AG09319 (cell line): ENCODE measurements at places on chromosomes 2 and 18.

GRCh38 chr2:85537600-85538506 lies 1.1 kb upstream of the MAT2A start:
- no peak for DNase-seq

- no peak for DNase-seq
Observed at GRCh38 chr2:80815259-80815658, 510.7 kb upstream of the LRRTM1 start.

DNA sequence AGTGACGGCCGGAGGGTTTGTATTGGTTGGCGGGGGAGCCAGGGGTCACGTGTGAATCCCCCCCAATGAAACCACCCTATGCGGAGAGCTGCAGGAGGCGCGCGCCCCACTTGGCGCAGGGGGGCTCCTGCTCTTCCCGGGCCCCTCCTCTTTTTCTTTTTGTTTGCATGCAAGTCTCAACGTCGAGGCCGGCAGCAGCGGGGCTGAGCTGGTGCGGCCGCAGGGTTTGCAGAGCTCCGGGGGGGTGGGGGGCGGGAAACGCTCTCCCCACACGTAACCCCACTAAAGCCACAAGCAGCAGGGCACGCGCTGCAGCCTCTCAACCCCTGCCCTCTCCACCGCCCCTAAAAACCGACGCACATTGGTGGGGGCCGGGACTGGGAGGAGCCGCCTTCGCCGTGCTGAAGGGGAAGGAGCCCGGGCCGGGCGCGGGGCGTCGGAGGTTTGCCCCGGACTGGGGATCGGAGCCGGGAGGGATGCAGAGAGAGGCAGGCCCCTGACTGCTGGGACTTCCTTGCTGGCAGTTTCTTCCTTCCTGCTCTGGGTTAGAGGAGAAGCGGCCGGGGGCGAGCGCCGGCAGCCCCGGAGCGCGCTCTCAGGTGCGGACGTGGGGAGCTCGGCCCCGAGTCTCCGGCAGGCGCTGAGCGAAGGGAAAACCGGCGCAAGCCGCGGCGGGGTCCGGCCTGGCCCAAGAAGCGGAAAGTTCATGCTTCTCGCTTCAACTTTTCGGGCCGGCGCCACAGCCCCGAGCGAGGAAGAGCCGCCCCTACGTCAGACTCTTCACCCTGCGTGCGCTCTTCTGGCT lies 864 bp downstream of the LBH start:
- no peak for DNase-seq

DNA sequence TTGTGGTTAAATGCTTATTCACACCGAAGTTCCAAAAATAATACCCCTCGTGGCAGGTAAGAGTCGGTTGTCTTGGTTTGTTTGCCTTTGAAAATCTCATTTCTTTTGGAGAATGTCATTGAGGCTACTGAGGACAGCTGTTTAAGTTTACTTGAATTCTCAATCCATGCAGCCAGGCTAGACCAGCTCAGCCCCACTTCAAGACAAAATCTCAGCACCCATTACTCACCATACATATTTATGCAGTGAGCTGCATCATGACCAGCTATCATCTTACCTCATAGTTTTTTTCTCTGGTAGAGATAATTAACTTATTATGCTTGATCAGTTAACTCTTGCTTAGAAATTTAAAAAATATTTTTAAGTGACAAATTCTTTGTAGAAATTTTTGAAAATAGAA lies 115.9 kb downstream of the HAUS1 start:
- peak; percentile 25 for DNase-seq

DNA sequence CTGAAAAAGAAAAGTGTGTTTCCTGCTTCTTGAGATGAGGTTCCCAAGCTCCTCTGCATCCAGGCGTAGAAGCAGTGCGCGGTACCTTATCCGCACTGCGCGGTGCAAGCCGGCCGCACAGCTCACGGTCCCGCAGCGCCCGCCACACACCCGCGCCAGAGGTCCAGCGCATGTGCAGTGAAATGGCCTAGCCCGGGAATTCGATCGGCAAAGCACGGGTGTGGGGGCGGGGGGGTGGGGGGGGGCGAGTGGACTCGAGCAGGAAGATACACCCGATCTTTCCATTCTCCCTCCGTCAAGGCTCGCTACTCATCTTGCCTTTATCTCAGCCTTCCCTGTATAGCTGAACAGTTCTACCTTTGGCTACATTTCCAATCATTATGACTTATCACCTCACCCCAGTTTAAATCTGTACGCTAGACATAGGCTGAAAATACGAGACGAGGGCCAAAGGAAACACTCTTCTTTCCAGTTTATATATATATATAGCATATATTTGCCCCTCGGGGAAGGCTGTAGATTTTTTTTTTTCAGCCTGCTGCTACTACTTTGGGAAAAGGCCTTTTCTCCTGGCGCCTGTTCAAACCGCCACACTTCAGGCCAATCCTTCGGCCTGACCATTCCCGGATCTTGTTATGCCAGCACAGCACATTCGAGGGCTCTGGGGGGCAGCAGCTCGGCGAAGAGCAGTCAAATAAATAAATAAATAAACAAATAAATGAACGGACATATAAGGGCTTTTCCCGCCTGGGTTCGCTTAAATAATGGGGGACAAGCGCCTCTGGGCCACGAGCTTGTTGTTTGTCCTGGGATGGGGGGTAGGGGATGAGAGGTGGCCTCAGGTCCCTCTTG lies 10.4 kb downstream of the HOXD8 start:
- no peak for DNase-seq

DNA sequence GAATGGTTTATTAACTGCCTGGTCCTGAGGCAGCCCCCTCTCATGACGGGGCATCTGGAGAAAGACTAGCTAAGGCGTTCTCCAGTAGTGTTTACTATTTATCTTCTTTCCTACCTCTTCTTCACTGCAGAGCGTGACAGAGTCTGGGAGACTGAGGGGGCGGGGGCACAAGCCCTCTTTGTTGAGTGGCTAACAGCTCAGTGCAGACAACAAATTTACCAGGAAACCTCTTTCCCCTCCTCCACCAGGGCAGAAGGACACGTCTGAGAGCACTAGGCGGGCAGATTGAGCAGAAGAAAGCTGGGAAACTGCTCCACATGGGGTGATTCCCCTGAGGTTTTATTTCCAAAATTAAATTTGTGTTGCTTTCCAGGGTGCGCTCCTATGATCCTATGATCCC lies 322.1 kb downstream of the CNTNAP5 start:
- no peak for DNase-seq

GRCh38 chr2:237980751-237981150 lies 13.9 kb downstream of the UBE2F start:
- DNase-seq: no peak

GRCh38 chr2:627926-628560 lies 49.2 kb downstream of the TMEM18 start:
- DNase-seq: no peak

GRCh38 chr2:88226754-88227153 lies 56.6 kb downstream of the THNSL2 start:
- no peak for DNase-seq

DNA sequence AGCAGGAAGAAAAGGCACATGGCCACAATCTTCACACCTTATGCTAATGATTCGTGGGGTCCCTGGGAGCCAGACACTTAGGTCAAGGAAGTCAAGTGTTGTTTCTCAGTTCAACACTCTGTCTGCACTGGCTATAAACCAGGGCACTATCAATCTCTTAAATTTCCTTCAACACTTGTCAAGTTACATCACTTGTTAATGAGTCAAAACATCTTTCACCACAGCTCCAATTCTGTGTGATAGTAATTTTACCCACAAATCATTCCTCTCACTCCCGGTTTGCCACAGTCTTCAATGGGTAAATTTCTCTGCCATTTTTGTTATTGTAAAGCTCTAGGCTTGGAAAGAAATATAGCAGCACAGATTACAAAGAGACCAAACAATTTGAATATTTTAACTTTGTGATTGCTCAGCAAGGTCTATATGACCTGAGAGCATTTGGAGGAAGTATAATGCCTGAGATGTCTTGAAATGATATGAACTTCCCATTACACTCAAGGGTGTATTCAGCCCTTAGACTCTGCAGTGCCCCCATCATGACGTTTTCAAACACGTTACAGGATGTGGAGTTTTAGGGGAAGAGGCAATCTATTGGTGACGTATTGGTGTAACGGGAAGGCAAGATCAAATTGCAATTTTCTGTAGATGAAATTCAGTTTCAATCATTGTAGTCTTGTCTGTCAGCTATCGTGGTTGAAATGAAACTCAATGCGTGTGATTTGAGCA lies 78.7 kb downstream of the ICOS start:
- DNase-seq: no peak

DNA sequence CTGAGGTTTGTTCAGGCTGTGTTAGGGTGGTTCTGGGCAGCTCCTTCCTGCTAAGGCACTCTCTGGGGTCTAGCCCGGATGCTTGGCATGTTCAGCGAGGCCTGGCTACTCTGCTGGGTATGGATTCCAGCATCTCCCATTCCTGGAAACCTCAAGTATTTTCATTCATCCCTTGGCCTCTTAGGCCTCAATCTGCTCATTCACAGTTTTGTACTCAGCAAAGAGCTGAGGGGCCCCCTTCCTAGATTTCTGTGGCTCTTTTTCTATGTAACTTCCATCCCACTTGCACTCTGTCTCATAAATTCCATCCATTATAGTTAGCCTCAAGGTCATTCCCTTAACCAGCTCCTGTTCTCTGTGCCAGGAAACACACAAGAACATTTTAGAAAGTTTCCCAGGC lies 798.8 kb upstream of the HS6ST1 start:
- DNase-seq: no peak

DNA sequence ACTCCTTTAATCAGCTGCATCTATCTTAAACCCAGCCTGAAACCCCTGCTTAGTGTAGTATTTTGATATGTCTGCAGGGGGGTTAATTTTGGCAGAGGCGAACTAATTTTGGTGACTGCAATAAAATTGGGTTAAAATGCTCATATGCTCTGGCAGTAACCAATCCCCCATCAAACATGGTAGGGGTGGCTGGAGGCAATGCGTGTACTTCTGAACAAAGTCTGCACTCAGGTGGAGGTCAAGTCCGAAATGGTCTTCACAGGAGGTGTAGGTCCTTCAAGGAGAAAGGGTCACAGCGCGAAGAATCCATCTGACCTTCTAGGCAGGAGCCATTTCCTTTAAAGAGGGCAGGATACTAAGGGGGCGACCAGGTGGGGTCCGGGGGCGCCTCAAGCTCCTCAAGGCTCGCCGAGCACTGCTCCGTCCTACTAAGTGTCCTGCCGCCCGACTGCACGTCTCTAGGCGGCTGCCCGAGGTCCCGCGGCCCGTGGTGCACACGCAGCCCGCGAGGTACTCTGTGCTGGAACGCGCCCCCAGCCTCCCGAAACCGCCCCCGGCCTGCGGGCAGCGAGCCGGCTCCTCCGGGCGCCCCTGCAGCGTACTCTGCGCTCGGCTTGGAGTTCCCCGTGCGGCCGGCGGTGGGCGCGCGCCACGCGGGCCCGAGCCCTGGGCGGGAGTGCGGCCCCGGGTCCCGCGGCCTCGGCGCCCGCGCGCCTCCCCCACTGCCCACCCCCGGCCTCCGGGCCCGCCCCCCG lies 1.7 kb upstream of the LDLRAD4 start:
- DNase-seq: no peak

- DNase-seq: no peak
Observed at GRCh38 chr18:79472946-79473345, 77.2 kb downstream of the NFATC1 start.

DNA sequence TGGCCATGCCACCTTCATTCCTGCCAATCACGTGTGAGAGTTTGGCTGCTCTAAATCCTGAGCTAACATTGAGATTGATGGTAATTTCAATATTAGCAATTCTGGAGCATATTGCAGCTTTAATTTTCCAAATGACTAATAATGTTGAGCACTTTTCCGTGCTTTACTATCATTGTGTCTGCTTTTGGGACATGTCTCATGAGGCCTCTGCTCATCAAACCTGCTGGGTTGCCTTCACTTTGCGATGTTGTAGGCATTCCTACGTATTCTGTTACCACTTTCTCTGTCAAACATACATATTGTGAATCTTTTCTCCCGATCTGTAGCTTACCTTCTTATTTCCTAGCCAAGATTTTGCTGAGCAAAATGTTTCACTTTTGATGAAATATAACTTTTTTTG lies 466.6 kb downstream of the GALR1 start:
- DNase-seq: no peak

- DNase-seq: no peak
Observed at GRCh38 chr2:29440921-29441623, 325.9 kb downstream of the CLIP4 start.

DNA sequence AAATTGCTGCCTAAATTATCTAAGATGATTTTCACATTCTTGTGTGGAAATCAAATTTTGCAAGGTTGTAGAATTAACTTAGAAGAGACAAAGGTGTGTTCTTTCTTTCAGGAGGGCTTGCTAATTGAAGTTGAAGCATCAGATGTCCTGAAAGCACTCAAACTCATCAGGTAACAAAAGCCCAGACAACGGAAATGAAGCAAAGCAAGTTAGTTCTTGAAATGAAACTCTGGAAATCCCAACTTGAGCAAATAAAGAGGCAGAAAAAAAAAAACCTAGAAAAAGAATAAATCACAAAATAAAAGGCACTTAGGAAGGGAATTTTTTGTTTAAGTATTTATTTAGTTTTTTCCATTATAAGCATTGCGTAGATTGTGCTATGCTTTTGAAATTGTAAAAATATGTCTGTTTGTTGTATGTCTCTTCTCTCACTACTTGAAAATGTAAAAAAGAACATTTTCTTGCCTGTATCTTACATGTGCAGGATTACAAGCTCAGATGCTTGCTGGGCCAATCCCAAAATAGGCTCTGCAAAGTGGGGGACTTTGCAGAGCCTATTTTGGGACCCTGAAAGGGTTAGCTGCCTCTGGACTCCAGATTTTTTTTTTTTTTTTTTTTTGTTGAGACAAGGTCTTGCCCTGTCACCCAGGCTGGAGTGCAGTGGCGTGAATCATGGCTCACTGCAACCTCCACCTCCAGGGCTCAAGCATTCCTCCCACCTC lies 46.7 kb downstream of the FAM161A start:
- no peak for DNase-seq

- DNase-seq: no peak
Observed at GRCh38 chr2:238879043-238879442, 31.2 kb downstream of the TWIST2 start.

DNA sequence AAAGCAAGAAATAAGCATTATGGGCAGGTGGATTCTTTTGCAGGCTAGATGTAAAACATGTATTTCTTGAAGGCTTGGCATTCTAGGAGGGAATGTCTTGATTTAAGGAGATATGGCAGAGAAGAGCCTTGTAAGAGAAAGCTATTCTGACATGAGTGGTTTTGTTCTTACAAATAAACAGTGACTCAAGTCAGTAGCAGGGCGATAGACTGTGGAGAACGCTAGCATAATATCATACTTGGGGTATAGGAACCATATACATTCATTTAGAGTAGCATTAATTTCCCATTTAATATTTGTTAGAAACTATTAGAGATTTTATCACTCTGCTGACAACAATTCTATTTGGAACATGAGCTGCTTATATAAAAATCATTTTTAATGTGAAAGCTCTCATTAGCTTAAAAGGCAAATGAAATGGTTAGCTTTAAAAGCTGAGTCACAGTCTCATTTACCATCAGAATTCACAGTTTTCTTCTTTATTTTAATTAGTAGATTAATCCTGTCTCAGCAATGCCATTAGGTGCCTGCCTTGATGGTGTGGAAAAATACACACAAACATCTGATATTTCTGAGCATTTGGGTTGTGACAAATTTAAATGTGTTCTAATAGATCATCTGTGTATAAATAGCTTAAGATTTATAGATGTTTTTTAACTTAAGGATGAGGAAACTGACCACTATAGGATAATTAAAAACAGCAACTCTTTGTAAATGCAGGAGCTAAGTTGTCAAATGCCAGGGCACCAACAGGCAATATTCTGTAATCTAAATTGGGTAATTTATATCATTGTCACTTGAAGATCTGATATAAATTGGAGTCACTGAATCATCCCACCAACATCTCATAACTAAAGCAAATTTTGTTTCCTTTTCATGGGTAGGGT lies 276.7 kb downstream of the PLCL1 start:
- no peak for DNase-seq
